Stimulated activated CD8-positive, alpha-beta memory T cell treated with anti-CD3 and anti-CD28 coated beads, Interleukin-7, amount 100 ng/mL, for 1 hour (primary cell): ENCODE measurements at places on chromosomes 12 and 14.

DNA sequence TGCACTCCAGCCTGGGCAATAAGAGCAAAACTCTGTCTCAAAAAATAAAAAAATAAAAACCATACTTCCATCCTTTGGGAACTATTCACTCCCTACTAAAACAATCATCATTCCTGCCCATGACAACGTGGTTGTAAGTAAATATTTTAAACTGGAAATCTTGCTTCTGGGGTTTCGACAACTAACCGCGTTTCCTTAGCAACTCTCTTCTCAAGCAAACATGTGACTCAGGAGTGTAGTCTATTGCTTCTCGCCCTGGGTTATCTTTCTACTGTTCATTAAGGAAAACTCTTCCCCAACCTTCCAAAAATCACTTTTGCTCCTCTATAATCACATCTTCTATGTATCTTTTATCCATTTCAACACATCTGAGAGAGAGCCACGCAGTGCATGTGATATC is 21.8 kb downstream of the APPL2 start:
- no peak for DNase-seq

GRCh38 chr14:22448905-22449599 is 140.0 kb downstream of the DAD1 start:
- no peak for DNase-seq

GRCh38 chr14:57871459-57872080 is 5.7 kb upstream of the SLC35F4 start:
- no peak for DNase-seq

DNA sequence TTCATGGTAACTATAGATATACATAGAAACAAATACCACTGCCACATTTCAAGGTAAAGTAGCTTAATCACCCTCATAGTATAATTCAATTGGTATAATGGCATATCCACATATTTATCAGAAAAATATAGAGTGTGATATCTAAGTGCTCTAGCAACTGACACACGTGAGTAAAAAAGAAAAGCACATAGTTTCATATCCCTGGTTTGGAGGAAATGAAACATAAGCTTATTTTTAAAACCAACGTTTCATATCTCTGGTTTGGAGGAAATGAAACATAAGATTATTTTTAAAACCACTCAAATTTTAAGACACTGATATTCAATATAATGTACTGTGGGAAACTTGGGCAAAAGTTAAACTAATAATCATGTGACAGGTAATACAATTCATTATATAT is 2.1 kb downstream of the OR6C70 start:
- DNase-seq, result no peak

DNA sequence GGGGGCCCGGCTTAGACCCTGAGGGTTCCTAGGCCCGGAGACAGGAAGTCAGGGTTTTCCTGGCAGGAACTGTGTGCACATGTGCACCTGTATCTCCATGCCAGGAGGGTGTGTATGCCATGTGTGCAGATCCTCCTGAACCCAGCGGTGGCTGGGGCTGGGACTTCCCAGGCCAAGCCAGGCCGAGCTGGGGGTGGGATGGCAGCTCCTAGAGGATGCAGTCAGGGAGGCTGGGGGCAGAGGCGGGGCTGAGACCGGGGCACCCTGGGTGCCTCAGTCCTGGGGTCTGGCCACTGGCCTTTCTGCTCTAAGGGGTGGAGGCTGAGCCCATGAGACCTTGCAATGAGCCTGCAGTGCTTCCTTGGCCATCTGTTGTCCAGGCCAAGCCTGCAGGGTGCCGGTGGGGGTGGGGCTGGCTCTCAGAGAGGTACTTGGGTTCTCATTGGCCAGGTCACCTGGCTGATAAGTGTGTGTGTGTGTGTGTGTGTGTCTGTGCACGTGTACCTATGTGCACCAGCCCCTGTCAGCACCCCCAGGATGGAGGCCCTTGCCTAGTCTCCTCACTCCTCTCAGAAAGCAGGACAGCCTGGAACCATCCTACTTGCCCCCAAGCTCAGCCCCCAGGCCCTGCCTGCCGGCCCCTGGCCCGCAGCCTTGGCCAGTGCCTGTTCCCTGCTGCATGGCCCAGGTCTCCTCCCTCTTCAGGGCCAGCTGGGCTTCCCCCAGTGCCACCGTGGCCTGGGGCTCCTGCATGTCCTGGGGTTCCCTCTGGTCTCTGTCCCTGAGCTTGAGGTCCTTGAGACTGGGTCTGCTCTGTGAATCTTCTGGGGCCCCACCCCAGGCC is 10.6 kb upstream of the TNFAIP2 start:
- DNase-seq, result no peak

DNA sequence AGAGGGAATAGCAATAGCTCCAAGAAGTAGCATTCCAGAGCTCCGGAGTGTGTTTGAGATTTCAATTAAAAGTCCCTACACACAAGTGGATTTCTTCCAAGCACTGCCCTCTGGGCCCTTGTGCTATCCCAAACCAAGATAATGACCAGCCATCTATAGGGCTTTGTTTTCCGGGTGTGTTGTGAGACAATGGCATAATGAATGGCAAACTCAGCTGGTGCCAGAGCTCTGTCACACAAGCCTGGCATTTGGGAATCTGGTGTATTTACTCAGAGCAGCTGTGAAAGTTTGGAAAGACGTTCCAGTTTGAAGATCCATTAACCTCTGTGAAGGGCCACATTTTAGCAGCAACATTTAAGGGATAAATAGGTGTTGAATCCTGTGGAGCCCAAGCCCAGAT is 61.2 kb upstream of the TMTC2 start:
- DNase-seq, result no peak

- no peak for DNase-seq
These were observed 60.2 kb downstream of the PLXNC1 start for GRCh38 chr12:94208622-94208966.

- DNase-seq, result no peak
These were observed 1.5 kb downstream of the ITPK1 start for GRCh38 chr14:93114068-93114710.

DNA sequence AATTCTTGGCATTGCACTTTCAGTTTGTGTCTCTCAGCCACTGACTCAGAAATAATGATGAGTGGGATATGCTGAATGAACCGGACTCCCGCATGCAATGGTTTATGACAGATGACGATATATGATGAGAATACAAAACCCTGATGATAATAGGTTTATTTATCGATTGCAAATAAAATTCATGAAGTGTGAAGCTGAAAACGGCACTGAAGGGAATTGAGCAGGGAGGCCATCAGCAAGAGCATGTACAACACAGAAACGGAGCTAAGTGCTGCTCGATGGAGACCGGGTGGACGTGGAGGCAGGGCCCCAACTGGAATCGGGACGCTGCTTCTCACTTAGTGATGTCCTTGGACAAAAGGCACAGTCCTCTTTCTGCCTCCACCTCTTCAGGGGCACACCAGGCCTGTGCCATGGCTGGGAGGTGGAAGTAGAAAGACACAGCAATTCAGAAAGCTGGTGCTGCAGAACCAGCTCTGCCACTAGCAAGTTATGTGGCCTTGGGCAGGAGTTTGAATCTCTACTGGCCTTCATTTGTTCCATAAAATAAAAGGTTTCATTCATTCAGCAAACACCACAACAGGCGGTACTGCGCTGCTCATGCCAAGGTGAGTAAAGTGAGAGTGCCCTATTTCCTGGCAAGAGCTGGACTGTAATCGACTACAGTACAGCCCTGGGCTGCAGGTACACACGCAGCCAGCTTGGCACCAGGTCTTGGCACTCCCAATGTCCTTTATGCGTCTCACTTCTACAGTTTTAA is 117.0 kb downstream of the EGLN3 start:
- DNase-seq, result no peak

DNA sequence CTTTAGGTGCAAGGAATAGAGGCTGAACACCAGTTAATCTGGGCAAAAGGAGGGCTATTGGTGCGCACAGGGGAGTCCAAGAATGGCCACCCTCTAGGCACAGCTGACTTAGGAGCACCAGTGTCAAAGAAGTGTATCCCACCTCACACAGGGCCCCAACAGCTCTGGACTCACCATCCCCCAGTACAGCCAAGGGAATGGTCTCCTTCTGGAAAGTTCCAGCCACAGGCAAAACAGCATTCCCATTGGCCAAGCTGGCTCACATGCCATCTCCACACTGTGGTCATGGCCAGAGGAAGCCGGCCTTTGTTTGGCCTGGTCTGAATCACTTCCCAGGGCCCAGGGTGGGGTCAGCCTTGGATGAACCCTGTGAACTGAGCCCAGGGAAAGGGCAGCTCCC is 120.1 kb downstream of the DICER1 start:
- no peak for DNase-seq

DNA sequence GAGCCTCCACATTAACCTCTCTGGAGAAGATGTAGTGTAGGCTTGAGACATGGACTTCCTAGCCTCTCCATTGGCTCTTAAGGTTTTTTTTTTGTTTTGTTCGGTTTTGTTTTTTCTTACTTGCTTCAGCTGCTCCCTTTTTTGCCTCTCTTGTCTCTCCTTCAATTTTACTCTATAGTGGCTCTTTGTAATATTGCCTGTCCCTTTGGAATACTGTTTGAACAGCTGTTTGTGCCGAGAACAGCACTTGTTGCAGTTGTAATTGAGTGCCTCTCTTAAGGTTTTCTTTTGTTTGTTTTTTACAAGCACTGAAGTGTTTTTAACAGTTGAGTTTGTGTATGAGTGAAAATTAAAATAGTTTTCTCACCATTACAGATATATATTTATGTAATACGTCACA is 567.7 kb downstream of the LRFN5 start:
- no peak for DNase-seq

DNA sequence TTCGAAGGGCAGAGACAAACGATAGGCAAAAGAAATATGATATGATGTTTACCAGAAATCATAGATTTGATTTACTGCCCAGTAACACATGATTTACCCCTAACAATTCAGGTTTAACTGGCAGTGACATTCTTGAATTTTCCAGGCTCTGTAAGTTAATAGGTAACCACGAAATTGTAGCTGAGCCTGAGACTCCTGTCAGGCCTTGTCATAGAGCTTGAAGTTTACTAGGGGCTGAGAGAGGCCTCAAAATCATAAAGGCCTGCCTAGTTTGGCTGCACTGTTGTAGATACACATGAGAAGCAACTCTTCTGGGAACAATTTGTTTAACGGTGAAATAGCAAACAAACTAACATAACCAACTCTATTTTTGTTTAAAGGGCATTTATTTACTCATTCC is 3.3 kb downstream of the ERP27 start:
- DNase-seq, result no peak

DNA sequence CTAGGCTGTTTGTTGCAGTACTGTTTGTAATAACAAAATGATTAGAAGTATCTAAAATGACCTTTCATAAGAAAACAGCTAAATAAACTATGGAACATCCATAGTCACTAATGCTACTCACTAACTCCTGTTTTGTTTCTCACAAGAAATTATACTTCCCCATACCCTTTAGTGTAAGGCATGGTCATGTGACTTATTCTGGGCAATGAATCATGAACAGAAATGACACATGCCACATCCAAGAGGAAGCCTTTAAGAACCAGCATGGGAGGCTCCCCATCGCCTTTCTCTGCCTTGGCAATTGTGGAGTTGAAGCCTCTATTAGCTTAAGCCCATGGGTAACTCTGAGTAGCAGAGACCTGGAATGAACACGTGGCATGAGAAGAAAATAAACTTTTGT is 49.3 kb downstream of the KSR2 start:
- DNase-seq, result no peak

DNA sequence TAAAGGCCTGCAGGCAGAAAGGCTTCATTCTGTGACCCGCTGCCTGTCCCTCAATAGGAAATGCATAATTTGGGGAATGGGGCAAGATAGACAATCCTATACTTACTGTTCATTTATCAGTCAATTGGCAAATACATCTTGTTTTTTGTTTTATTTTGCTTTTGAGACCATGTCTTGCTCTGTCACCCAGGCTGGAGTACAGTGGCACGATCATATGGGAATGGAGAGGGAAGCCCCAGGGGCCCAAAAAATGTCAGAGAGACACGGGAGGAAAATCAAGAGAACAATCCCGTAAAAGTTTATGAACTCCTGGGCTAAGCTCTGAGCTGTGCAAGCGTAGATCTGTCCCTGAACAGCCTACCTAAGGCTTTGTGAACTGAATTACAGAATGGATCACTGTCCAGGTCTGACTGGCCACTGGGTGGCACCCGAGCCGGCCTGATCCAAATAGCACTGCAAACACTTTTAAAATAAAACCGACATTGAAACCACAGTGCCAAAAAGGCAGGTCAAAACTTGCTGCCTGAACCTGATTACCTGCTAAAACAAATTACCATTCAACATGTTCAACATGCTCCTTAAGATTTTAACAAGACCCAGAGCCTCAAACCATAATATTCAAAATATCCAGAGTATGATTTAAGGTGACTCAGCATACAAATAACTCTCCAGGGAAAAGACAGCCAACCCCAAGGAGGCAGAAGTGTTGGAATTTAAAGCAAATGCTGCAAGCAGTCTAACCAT is 11.8 kb downstream of the COPS7A start:
- DNase-seq, result no peak

DNA sequence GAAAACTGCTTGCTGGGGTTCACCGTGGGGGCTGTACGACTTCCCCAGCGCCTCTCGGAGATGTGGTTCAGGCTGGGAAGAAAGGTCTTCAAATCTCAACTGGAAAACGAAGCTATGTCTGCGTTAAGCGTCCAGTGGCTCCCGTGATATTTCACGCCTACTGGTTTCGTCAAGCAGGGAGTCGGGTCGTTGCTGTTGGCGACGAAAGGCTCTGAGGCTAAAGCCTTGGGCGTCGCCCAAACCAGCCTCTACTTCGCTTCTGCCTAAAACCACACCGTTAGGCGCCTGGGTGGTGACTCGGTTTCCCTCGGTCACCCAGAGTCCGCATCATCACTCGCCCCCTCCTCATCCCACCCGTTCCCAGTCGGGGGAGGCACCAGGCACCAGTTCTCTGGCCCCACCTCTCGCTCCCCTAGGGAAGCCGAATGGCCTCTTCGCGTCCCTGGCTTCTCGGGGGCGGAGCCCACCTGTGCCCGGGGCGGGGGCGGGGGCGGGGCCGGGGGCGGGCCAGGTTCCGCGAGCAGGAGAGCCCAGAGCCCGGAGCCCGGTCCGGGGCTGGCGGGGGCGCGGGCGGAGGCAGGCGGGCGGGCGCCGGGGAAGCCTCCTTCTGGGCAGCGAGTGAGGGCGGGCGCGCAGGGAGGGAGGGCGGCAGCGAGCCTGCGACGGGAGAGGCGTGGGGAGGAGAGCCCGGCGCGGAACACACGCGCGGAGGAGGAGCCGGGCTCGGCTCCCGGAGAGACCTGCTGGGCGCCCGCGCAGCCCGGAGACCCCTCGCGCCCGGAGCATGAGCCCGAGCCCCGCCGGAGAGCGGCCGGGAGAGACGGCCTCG is at the start of gene B4GALNT3:
B4GALNT3 (plus strand) TSS at position 510 of the 829 bp plus-strand sequence. CDS start 438 bp downstream, outside the sequence.
- no peak for DNase-seq

- no peak for DNase-seq
These were observed 9.8 kb downstream of the RTL1 start for GRCh38 chr14:100893760-100894159.

DNA sequence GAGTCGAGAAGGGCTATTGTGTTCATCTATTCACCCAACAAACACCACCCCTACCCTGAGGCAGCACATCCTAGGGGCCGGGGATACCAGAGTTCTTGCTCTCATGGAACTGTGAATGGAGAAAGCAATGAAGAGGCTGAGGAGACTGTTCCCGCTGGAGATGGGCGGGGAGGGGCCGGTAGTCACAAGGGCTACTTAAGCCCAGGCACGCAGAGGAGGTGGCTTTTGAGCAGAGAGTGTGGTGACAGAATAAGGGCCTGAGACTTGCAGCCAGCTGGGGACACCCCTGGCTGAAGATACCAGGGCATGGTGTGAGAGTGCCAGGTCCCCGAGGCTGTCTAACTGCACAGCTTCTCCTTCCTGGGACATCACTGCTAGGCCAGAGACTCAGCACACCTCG is 114.1 kb upstream of the EVL start:
- no peak for DNase-seq
